ENCODE measurements at places on chromosomes 2 and 18. TPM values are rescaled to one million over a fixed set of nuclear protein-coding genes. Genes with fewer than 3 reads are reported as not detected.

- no peak for DNase-seq
Measured at GRCh38 chr2:44398243-44398897, 36.6 kb downstream of the CAMKMT start.

DNA sequence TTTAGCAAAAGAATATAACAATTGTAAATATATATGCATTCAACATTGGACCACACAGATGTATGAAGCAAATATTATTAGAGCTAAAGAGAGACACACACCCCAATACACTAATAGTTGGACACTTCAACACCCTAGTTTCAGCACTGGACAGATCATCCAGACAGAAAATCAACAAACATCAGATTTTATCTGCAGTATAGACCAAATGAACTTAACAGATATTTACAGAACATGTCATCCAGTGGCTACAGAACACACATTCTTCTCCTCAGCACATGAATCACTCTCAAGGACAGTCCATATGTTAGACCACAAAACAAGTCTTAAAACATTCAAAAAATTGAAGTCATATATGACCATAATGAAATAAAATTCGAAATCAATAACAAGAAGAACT is 22.1 kb upstream of the EVA1A start:
- no peak for DNase-seq

GRCh38 chr2:72887032-72887739 is at the start of gene SPR:
TSS of gene SPR (plus strand) at chr2:72887408. CDS start at chr2:72887433, 25 bp downstream.
- peak; percentile 27 for DNase-seq

GRCh38 chr2:205901491-205901890 is 184.5 kb downstream of the INO80D start:
- no peak for DNase-seq

DNA sequence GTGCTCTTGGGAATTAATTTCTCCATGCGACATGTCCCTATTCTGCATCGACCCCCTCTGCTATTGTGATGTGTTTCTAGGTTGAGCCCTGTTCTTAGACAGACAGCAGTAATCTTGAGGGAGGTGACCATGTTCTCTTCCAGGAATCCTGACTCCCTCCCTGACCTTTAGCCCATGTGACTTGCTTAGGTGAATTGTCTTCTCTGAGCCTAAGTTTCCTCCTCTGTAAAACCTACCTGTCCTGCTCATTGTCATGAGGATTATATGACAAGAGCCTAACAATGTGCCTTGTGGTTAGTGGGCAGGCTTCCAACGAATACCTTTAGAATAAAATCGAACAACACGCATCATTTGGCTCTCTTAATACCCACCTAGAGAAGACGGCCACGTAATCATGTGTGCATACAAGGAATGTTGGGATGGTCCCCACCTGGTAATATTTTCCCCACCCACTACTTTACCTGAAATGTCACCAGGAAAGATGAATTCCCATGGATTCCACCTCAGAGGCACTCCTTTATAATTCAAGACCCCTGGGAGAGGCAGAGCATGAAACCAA is 59.8 kb downstream of the HAUS1 start:
- DNase-seq = no peak

DNA sequence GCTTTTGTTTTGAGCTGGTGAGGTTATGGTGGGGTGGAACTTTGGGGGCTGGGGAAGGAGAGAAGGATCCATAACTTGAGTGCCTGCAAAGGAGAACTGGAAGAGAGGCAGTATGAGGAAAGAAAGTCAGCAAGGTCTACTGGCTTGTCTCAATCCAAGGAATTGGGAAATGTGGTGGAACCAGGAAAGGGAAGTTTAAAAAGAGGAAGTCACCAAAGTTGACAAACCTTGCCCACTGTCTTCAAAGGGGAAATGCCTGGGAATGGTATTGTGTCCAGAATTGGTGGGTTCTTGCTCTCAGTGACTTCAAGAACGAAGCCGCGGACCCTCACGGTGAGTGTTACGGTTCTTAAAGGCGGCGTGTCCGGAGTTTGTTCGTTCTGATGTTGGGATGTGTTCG is 304.1 kb upstream of the FAM98A start:
- DNase-seq = no peak

GRCh38 chr2:75142081-75142480 is 57.2 kb downstream of the TACR1 start:
- no peak for DNase-seq

- DNase-seq = no peak
Measured at GRCh38 chr2:172215172-172215935, 112.7 kb upstream of the DLX2 start.

GRCh38 chr2:137842430-137842829 is 121.8 kb upstream of the HNMT start:
- DNase-seq = no peak

DNA sequence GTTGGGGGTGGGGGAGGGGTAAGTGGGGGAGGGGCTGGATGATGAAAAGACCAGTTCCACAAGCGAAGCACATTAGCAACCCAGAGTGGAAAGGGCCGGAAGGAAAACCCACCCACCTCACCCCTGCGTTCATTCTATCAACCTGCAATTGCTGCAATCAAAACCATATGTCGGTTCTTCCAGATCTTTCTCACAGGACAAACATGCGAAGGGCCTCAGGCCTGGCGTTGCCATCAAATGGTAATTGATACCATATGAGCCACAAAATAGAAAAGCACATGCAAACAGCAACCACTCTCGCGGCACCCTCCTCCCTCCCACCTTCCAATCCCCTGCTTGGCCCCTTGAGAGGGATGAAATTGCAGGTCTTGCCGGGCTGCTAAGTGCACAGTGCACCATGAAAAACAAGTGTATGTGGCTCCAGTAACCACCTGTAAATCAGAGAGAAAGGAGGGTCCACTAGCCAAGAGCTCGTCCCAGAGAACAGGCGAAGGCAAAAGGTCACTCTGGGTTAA is 287.5 kb downstream of the TCF4 start:
- DNase-seq = no peak

GRCh38 chr2:17470855-17471641 is 47.2 kb downstream of the RAD51AP2 start:
- no peak for DNase-seq

DNA sequence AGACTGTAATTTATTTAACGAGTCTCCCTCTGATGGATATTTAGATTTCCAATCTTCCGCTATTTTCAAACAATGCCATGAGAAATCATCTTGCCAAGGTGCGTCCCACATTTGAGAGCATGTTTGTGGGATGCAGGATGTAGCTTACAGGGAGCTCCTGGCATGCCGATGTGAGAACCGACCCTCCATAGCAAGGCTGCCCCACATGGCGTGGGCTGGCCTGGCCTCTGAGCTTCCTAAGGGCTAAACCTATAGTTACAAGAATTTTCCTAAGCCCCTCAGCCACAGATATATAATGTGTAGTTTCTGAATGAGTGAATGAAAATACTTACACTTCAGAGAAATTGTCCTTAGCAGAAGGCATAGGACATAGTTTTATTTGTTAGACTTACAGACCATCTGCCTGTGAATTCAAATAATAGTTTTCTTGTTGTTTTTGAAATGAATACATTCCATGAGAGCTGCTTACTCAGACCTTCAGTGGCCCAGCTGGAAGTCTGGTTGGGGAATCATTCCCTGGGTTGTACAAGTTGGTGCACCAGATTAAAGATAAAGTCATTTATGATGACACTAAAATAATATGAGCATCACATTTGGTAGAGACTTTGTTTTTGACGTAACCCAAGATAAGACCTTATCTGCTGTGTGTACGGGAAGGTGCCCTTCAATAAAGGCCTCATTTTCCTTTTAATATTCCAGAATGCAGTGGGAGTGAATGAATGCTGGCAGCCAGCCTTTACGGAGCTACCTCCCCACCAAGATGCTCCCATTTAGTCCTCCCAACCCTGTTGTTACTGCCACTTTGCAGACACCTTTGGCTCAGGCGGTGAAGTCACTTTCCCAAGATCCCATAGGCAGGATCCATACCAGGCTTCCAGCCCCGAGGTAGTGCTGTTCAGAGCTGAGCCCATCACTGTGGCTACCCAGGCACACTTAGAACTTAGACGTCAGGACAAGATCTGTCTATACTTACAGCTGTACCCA is 107.1 kb downstream of the GLI2 start:
- no peak for DNase-seq

- no peak for DNase-seq
Measured at GRCh38 chr18:56139372-56139771, 499.0 kb downstream of the TXNL1 start.

GRCh38 chr2:19362755-19363473 is 4.5 kb upstream of the OSR1 start:
- peak; percentile 66 for DNase-seq

GRCh38 chr18:69658685-69659084 is 258.0 kb downstream of the DOK6 start:
- no peak for DNase-seq

DNA sequence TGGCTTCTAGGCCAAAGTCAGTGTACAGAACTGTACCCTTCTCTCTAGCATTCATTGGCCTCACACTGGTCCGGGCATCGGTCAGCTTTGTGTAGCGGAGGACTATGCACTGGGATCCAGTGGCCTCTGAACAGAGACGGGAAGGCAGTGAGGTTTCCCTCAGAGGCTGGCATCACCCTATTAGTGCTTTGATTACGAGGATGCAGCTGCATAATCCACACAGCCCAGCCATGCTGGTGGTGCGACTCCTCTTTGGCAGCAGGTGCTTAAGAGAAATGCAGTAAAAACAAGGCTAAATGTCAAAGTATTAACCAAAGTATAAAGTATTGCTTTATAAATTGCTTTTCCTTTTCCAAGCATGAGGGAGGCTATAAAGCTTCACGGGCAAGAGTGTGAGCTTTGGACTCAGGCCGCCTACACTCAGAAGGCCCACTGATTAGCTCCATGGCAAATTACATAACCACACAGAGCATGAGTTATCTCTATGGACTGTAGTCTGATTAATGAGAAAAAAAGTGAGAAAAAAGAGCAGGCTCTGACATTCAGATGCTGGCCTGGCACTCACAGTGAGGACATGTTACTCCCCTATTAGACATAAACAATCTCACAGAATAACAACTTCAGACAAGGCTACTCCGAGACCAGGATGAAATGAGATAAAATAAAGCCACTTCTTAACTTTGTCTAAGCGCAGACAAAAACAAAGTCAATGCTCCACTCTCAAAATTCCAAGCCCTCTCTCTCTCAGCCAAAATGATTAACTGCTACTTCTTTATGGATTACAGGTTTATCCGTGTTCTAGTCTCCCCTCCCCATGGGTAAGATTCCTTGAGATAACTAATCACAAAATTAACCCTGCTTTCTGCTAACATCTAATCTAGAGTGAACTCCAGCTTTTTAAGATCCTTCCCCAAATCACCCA is 6.4 kb upstream of the CRYGC start:
- no peak for DNase-seq

RBFA gene
- total RNA-seq = 11.2 TPM

ACKR3 gene
- total RNA-seq = 0.74 TPM

PASK gene
- total RNA-seq = 87.9 TPM

PPP1R1C gene
- total RNA-seq = not detected

CIB4 gene
- not detected for total RNA-seq

LRP1B gene
- total RNA-seq = not detected

UNC80 gene
- not detected for total RNA-seq

ZNF516 gene
- total RNA-seq = 29.3 TPM

Data from CD4-positive, alpha-beta T cell (primary cell).